Renal cortex interstitium (tissue), 15 donors: ENCODE measurements at places on chromosomes 11 and 22. TPM values are rescaled to one million over a fixed set of nuclear protein-coding genes. Genes with fewer than 3 reads are reported as not detected.

DNA sequence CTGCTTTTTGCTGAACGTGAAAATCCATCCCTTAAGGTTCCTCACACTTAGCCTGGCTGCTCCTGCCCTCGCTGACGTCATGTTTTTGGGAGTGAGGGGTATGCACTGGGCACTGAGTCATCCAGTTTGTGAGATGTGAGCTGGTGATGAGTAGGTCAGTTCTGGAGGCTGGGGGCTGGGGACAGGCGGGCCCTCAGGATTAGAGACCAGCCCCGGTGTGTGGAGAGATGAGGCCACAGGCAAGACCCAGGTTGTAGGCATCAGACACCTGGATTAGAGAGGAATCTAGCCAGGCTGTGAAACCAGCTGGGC, 9.2 kb downstream of the KCNC1 start:
- no peak for DNase-seq

DNA sequence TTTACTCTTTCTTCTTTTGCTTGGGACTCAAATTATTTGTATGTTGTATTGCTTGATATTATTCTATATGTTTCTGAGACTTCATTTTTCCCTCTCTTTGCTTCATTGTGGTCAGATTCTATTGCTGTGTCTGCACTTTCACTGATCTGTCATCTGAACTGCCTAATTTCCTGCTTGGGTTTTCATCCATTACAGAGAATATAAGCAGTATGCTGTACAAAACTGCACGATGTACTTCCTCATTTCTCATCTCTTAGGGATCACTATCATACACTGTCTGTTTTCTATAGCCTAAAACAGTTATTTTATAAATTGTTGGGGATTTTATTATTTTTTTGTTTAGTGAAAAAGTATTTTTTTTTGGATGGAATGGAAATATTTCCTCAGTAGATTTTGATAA, 736.7 kb upstream of the ANO5 start:
- DNase-seq = no peak

GRCh38 chr22:19758896-19759426, 1.6 kb upstream of the TBX1 start:
- DNase-seq = no peak

DNA sequence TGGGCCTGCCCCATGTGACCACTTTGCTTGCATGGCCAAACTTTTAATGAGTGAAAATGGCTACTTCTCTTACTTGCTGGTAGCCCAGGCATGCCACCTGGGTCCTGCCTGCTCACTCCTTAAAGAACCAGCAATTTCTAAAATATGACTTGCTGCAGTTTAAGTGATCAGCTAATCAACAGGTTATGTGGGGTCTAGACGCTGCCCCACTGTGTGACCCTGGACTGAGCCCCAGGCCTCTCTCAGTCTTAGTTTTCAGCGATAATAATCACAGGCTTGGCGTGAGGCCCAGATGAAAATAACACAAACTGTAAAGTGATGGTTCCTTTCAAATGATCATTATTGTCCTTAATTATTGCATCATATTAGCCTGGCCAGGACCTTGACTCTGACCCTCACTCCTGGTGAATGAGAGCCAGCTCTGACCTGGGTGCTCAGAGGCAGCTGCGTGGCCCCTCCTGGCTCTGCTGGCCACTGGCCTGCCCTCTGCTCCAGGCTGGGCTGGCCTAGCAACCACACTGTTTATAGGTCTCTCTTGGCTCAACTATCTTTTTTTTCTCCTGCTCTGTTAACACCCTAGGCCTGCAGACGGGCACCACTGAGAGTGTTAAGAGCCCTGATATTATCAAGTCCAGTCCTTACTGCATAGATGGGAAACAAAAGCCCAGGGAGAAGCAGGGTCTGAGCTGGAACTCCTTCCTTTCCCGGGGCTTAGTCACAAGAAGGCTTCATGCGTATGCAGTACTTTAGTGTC, 89.7 kb downstream of the RRM1 start:
- DNase-seq = no peak

DNA sequence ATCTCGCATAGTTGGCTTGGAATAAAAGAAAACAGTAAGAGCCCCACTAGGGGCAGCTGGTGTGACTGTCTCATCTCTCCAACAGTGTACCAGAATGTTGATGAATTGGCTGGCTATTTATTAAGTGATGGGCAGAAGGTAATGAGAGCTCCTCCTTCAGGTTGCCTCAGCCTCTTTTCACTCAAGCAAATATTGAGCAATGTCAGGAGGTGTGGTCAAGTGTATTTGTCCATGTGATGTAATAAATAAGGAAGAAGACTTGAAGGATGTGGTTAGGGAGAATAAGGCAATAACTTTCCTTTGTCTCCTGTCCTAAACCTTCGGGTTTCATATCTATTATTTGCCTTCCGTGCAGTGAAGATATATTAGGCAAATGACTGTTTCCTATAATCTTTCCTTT, at the start of gene TCN1:
TSS of gene TCN1 (minus strand) at position 91 of the 400 bp plus-strand sequence. CDS start at position 74, 17 bp downstream.
- no peak for DNase-seq

DNA sequence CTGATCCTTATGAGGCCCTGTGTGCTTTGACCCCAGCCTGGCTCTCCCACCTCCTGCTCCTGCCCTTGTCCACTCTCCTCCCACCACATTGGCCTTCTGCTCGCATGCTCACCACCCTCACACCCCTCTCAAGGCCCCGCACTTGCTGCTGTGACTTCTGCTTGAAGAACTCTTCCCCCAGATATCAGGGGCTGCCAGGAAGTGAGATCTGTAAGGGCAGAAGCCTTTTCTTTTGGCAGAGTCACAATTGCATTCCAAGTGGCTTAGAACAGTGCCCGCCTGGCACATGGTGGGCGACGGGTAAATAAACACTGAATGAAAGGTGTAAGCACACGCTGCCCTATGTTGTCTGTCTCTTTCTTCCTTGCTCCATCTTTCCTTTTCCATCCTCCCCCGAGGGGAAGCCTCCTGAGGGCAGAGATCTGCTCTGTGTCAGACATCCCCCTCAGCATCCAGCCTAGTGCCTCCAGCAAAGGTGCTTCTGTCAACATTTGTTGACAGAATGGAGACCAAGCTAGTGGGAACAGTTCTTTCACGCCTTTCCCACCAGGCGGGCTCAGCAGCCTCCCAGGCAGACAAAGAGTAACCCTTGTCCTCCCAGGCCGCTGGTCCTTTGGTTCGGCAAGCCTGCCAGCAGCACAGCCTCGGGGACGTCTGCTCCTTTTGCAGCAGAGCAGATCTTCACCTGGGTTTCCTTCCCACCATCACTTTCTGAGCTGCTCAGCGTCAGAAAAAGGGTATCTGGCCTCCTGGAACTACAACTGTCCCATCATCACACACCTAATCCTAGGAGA, 10.0 kb upstream of the PEX26 start:
- DNase-seq = no peak

DNA sequence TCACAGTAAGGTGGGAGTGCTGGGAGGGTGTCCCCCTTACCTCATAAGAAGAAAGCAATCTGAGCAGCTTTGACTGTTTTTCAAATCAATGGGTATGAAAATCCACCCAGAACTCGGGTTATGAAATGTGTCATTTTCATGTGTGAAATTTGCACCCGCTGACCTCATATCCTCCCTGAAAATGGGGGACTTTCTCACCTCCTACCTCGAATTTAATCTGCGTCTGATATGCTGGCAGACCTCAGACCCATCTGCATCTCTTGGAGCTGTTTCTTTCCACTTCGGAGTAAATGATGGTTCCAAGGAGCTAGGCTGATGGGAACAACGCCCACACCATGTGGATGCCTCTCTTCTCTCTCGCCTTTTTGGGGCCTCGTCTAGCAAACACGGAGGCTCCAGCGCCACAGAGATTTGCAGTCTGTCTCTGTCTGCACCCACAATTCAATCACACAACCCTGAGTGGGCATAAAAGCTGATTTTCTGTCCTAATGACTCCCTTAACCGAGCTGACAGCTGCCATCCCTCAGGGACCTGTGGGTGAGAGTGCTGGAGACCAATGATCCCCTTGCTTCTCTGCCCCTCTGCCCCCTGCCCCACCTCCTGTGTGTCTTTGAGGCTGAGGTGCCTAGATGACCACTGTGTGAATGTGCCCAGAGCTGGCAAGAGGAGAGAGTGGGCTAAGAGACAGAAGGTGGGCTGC, 71.0 kb downstream of the TRIM29 start:
- no peak for DNase-seq

DNA sequence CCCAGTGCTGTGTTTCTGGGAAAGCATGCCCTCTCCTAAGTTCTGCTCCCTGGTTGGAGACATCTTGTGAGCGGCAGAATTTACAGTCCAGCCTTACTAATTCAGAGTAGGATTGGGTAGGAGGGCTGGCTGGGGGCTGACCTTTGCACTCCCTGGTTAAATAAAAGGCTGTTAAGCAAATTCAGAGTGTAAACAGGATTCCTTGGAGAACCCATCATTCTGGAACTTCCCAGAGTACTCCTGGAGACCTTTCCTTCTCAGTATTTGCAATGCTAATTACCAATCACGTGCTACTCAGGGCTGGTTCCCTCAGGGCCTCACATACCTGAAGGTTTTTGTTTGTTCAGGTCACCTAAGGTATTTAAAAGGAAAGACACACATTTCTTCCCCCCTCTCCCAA, 340.2 kb downstream of the TBC1D22A start:
- DNase-seq = no peak

- DNase-seq = no peak
Observed at GRCh38 chr11:67126986-67127385, 7.9 kb downstream of the KDM2A start.

- DNase-seq = no peak
Observed at GRCh38 chr11:19382131-19382611, 141.4 kb upstream of the E2F8 start.

DNA sequence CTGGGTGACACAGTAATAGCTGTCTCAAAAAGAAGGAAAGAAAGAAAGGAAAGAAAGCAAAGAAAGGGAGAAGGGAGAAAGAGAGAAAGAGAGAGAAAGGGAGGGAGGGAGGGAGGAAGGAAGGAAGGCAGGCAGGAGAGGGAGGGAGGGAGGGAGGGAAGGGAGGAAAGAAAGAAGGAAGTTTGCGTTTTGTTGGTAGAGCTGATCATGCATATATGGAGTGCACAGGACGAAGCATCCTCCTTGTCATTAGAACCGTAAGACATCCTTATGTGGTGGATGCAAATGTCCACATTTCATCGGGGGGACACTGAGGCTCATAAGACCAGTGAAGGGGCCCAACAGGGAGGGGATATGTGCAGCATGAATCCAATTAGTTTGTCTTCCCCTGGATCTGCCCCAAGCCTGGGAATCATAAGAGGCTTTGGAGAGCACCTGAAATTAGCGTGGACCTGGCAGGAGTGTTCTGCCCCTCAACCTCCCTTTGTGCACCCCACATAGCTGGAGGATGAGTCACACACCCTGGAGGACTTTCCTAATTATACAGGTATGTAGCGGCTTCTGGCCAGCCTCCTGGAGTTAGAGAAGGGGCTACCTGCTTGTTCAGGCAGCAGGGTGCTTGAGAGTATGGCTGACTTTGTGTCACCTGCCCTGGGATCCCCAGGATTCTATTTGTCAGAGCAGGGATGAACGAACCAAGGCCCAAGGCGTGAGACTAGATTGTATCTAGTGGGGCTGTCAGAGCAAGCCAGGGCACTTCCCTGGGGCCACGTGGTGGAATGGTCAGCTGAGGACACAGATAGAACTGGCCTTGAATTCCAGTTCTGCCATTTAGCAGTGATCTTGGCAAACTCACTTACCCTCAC, 119.7 kb upstream of the CD82 start:
- no peak for DNase-seq

DNA sequence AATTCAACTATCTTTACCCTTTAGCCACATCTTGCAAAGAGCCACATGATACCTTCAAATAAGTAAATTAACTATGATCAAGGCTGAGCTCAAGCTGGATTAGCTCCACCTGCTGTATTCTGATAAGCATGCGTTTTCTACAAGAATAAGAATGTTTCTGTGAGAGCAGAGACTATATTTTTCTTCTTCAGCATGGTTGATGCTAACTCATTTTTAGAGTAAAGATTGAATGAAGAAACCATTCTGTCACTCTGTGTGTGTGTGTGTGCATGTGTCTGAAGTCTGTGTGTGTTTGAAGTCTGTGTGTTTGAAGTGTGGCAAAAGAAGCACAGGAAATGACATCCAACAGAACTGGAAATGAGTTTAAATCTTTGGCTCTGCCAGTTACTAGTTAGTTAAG, 12.0 kb upstream of the LAYN start:
- DNase-seq = no peak

- no peak for DNase-seq
Observed at GRCh38 chr22:19986011-19986409, 30.6 kb downstream of the ARVCF start.

- no peak for DNase-seq
Observed at GRCh38 chr11:33110083-33110482, 51.2 kb downstream of the CSTF3 start.

DNA sequence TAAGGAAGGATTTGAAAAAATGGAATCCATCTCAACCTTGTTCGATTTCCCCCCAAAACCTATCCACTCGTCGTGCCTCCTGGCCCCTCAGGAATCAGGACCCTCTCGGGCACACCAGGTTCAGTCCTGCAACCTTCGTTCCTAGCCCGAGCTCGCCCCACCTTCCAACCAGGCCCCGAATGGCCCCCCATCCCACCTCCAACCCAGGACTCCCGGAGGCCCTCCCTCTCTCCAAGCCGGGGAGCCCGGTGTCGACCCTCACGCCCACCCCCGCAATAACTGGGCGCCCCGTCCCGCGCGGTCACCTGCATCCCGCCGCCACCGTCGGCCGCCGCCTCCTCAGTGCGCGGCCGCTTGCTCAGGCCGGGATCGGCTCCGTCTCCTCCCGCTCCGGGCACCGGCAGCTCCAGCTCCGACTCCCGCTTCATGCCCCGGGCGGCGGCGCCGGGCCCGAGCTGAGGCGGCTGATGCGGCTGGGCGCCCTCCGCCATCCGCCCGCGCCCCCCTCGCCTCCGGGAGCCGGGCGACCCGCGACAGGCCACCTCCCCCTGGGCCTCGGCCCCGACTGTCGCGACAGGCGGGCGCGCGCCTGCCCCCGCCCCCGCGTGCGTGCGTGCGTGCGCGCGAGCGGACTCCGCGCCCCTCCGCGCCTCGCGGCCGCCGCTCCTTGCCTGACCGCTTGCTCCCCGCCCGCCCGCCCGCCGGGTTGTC, 534 bp downstream of the RBFOX2 start:
- no peak for DNase-seq

DNA sequence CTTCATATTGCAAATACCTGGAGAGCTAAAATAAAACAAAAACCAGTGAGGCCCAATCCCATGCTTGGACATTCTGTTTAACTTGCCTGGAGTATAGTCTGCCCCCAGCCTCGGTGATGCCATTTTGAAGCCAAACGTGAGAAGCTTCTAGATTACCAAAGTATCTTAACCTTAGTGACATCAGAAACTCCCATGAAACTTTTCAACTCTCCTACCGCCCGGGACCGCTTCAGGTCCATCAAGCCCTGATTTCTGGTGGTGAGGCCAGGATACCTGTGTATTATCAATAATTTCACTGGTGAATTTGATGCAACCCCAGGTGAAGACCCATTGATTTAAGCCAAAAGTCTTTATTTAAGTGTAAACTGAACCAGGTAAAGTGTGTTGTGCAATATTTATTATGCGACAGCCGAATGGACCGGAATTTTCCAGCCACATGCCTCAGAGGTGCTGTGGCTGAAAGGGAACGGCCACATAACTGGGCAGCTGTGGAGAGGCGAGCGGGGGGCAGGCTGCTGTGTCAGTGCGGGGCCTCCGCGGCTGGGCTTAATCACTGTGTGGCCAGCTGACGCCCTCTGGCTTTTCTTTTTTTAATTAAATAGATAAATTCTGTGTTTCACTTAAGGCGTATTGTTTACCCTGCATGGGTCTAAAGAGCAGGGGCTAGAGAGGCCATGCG, 385.5 kb upstream of the B3GAT1 start:
- DNase-seq = no peak

Gene BIK
- 1.2 TPM for polyA plus RNA-seq

Gene CYTH4
- polyA plus RNA-seq = 3.0 TPM

Gene NXPE4
- not detected for polyA plus RNA-seq

Gene CASP1
- 3.4 TPM for polyA plus RNA-seq

Gene IGSF22
- polyA plus RNA-seq = 2.3 TPM

Gene OR2AG2
- not detected for polyA plus RNA-seq

Gene BEST1
- polyA plus RNA-seq = 3.5 TPM
